ENCODE measurements at places on chromosomes 11 and 22.

DNA sequence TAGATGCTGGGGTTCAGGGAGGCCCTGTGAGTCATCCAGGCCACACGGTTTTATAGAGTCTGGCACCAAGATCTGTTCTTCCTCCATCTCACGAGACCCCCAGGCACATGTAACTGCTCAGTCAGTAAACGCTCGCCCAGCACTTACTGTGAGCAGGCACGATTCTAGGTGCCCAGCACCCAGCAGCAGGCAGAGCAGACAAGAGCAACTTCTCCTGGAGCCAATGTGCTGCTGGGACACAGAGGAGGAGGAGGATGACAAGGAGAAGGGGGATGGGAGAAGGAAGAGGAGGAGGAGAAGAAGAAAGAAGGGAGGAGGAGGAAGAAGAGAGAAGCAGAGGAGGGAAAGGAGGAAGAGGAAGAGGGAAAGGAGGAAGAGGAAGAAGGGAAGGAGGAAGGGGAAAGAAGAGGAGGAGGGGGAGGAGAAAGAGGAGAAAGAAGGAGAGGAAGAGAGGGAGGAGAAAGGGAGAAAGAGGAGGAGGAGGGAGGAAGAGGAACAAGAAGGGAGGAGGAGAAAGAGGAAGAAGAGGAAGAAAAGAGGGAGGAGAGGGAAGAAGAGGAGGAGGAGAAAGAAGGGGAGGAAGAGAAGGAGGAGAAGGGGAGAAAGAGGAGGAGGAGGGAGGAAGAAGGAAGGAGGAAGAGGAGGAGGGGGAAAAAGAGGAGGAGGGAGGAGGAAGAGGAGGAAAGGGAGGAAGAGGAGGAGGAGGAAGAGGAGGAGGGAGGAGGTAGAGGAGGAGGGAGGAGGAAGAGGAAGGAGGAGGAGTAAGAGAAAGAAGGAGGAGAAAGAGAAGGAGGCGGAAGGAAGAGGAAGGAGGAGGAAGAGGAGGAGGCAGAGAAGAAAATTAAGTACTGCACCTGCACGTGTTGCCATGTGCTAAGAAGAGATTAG lies 77.6 kb upstream of the RTL6 start:
- no peak for DNase-seq

DNA sequence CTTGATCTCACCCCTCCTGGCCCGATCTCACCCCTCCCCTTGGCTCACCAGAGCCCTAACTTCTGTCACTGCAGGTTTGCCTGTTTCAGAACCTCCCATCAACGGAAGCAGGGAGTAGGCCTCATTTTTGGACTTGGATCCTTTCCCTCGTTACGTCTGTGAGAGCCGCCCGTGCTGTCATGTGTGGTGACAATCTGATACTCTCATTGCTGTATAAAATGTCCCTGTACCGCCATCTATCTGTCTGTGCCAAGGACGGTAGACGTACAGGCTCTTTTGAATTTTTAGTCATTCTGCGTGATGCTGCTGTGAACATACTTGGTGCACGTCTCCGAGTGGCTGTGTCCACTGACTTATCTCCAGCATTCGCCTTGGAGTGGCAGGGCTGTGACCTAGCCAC lies 1163.1 kb downstream of the BRD1 start:
- no peak for DNase-seq

- DNase-seq: peak; percentile 51
Observed at GRCh38 chr11:17803754-17804334, 69.3 kb downstream of the KCNC1 start.

- no peak for DNase-seq
Observed at GRCh38 chr11:61585115-61585514, 4.2 kb upstream of the SYT7 start.

- no peak for DNase-seq
Observed at GRCh38 chr11:61142424-61142823, 18.8 kb downstream of the VPS37C start.
